ENCODE measurements at places on chromosomes 13 and 19. TPM values are rescaled to one million over a fixed set of nuclear protein-coding genes. Genes with fewer than 3 reads are reported as not detected.

The CCDC70 gene
- total RNA-seq, result not detected

The TTC9B gene
- 0.29 TPM for total RNA-seq

The ZNF835 gene
- total RNA-seq, result not detected

DNA sequence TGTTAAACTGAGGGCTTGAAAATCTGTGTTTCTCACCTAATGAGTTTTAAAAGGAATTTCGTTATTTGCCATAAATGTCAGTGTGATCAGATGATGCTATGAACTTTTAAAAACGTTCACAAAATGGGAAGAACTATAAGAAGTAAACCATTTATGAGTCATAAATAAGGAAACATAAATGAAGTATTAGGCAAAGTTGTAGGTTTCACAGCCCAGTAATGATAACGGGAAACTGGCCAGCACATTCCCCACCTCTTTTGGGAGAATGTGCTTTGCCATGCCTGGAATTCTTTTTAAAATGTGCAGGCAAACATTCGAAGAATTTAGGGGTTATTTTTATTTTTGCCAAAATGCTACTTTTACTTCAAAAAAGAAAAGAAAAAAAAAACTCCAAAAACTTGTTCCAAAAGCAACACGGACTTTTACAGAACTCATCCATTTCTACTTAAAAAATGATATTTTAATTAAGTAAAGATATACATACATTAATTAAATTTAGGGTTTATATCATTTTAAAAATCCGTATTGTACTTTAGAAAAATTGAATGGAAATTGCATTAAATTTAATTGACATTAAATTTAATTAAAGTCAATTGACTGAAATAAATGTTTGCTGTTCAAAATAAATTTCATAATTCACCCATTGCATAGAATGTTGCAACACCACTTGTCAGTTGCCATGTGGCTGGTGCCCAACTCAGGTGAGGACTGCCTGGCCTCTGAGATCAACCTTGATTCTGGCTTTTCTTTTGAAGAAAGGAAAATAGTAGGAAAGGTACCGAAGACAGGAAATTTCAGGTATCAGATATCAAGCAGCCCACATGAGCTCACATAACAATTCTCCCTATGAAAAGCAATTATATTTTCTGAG is 1198.5 kb downstream of the EFNB2 start:
- DNase-seq, result peak; percentile 56

DNA sequence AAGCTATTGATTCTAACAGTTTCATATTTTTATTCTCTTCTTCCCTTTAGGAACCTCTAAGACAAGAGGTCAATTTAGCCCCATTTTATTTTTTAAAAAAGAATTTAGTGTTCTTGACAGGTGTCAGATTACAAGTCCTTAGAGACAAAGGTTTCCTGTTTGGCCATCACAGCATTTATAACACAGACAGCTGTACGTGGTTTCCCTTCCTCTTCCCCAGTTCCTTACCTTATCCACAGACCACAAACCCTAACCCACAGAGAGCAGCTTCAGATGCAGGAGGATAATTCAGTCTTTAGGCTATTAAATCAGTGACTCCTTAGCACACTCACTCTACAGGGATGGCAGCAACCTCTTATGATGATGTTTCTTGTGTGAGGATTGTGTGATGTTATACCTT is 1210.1 kb downstream of the DIAPH3 start:
- DNase-seq, result no peak

DNA sequence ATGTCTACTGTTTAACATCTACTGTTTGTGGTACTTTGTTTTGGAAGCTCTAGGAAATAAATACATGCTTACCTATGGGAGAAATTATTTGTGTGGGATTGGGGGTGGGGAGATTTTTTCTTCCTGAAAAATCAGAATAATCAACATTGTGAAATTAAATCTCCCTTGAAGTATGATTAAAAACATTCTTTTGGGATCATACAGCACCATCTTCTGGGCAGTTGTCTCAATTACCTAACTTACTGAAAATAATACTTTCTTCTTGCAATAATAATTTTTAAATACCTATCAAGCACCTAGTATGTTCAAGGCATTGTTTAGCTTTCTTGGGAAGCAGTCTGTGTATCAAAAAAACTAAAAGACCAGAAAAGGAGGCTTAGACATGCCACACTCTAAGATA is 576.5 kb upstream of the ARGLU1 start:
- DNase-seq, result peak; percentile 3

DNA sequence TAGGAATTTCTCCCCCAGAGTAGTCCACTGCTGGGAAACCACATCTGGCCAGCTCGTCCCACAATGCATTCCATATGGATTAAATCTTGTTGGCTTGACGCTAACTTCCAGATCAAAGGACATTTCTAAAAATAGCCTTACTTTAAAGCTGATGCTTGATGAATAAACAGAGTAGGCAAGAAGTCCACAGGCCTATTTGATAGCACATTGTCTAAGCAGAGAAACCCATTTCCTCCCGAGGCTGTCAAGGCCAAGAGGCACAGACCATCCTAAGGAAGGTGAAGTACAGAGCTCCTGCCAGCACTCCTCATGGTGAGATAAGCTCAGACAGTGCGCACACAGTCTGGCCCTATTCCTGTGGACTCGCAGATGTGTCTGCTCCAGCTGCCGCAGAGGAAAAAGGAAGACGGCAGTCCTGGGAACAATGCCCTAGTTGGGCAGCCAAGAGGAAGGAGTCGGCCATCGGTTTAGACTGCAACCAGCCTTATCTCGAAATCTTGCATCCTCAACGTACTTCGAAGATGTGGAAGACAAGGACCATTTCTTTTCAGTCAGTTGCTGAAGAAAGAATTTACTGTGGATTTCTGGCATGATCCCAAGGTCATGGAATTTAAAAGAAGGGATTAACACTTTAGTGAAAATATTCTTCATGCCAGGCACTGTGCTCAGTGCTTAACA is 156.8 kb downstream of the RGCC start:
- DNase-seq, result peak; percentile 23

- no peak for DNase-seq
Observed at GRCh38 chr19:15194938-15195337, 5.9 kb downstream of the NOTCH3 start.

GRCh38 chr13:37869506-37869755 is 141 bp downstream of the TRPC4 start:
- no peak for DNase-seq

DNA sequence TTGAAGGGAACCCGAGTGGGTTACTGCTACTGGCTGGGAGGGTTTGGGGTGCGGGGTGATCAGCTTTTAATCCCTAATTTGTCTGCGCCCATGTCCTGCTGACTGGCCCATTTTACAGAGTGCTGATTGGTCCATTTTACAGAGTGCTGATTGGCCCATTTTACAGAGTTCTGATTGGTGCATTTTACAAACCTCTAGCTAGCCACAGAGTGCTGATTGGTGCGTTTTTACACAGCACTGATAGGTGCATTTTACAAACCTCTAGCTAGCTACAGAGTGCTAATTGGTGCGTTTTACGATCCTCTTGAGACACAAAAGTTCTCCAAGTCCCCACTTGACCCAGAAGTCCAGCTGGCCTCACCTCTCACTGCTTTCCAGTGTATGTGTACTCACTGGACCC is 43.2 kb downstream of the MTMR6 start:
- DNase-seq, result no peak

GRCh38 chr13:99756281-99756680 is 215.3 kb downstream of the ZIC5 start:
- DNase-seq, result no peak

DNA sequence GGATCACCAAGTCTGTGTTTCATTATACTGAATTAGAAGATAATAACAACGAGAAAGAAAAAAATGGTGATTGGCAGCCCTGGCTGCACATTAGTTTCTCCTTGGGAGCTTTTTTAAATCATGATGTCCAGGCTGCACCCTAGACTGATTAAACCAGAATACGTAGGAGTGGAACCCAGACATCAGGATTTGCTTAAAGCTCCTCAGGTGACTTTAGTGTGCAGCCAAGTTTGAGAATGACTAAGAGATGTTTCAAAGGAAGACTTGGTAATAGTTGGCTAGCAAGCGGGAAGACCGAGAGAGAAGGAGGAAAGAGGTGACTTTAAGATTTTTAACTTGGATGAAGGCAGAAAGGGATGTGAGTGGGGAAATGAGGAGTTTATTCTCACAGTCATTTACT is 71.4 kb upstream of the SERP2 start:
- DNase-seq, result no peak
